Transverse colon (tissue), 4 donors: ENCODE measurements at places on chromosomes 1 and 21. TPM values are rescaled to one million over a fixed set of nuclear protein-coding genes. Genes with fewer than 3 reads are reported as not detected.

GRCh38 chr1:245751726-245752470, 597.1 kb downstream of the KIF26B start:
- no peak for DNase-seq

DNA sequence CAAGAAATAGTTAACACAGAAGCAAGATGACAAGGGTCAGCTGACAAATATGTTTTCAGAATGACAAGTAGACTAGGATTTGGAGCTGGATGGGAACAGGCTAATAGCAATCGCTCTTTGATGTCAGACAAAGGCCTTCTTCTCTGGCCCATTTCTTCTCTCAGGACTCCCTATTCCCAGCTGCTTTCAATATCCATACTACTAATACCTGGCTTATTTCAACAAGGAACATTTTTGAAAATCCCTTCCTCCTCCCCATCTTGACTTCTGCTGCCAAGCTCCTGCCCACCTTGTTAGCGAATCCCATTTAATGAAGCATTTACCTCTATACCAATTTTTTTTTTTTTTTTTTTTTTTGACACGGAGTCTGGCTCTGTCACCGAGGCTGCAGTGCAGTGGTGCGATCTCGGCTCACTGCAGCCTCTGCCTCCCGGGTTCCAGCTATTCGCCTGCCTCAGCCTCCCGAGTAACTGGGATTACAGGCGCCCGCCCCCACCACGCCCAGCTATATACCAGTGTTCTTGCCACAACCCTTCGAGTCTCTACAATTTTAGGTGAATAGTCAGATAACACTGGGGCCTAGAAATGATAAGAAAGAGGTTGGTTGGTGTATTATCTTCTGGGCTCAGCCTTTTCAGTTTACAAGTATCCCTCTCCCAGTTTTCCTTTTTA, 68.4 kb downstream of the MACF1 start:
- no peak for DNase-seq

- DNase-seq, result no peak
Measured at GRCh38 chr1:39666772-39667171, 5.1 kb downstream of the NT5C1A start.

DNA sequence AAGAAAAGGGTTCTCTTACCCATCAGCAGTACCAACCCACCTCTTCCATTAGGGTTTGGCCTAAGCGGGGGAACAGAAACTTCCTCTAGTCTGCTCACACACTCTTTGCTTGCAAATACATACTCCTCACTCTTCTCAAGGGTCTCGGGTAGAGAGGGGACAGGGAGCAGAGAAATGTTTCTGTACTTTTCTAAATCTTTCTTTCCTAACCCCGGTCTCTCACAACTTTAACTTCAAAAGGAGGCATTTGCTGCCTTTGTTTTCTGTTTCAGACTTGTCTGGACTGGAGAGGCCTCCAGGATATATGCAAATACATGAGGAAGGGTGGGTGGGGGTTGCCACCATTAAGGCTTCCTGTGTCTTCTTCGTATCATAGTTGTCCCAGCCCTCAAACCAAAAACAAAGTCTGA, 10.5 kb upstream of the LAX1 start:
- DNase-seq, result peak; percentile 43

- DNase-seq, result no peak
Measured at GRCh38 chr1:58704616-58705021, 4.8 kb upstream of the MYSM1 start.

GRCh38 chr1:53369761-53370160, 41.9 kb upstream of the LRP8 start:
- no peak for DNase-seq

DNA sequence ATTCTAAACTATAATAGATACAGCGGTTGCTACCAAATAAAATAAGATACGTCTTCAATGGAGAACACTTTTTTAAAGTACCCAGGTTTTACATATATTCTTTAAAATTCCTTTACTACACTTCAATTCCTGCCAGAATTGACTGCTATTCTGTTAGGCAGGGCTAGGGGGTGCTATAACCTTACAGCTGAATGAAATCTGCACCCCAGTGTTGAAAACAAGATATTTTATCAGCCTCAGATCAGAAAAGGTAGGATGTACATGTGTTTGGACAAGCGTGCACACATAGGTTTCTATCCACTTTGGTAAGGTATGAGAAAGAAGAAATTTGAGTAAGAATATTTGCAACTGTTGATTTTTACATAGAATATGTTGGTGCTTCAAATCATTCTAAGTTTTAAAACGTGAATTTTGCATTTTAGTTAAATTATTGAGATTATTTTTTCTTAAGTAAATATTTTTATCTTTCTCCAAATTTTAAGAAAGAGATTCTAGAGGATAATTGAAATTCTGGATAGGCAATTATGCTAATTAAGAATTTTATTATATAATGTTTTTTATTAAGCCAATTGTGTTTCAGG, 490.8 kb upstream of the ADGRL4 start:
- DNase-seq, result no peak

DNA sequence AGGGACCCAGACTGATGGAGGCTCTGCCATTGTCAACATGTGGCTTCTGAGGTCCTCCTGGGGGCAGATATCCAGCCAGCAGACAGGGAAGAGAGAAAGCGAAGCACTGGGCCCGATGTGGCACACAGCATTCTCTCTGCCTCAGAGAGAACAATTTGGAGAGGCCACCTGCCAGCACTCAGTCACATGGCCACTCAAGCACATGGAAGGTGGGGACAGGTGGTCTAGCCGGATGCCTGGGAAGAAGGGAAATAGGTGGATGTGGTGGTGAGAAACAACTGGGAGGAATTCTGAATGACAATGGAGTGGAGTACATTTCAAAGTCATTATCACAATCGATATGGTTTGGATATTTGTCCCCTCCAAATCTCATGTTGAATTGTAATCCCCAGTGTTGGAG, 109.0 kb downstream of the UBE2U start:
- no peak for DNase-seq

DNA sequence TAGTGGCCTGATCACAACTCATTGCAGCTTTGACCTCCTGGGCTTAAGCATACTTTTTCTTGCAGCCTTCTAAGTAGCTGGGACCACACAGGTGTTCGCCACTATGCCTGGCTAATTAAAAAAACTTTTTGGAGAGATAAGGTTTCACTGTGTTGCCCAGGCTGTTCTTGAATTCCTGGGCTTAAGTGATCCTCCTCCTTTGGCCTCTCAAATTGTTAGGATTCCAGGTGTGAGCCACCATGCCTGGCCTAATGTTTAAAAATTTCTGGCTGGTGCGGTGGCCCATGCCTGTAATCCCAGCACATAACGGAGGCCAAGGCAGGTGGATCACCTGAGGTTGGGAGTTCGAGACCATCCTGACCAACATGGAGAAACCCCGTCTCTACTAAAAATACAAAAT, 24.4 kb downstream of the YTHDF2 start:
- DNase-seq, result no peak

DNA sequence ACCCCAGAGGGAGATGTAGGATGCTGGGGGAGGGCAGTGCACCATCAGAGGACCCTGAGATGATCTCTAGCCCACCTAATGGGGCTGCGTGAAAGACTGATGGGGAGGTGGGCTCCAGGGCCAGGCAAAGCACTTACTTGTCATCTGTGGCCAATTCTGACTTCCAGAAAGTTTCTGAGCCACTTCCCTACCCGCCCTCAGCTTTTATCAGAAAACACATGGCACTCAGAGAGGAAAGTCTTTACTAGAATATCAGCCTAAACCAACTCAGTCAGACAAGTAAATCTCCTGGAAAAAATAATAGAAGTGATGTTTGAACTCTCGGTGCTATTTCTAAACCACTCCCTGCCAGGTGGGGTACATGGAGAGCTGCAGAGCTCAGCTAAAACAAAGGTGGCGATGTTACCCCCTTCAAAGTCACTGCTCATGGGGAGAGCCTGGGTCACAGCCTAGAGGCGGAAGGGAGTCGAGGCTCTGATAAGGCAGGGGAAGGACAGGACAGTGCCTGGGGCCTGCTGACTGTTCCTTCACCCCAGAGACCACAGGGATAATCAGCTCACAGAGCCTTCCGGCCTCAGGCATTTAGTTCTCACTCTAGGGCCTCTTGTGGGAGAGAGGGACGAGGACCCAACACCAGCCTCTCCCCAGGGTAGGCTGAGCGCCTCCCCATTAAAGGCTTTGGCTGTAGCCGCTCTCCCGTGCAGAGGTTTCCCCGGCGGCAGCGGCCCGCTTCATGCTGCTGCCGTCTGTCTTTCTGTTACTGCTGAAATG, 14.2 kb downstream of the SMIM12 start:
- DNase-seq, result no peak

DNA sequence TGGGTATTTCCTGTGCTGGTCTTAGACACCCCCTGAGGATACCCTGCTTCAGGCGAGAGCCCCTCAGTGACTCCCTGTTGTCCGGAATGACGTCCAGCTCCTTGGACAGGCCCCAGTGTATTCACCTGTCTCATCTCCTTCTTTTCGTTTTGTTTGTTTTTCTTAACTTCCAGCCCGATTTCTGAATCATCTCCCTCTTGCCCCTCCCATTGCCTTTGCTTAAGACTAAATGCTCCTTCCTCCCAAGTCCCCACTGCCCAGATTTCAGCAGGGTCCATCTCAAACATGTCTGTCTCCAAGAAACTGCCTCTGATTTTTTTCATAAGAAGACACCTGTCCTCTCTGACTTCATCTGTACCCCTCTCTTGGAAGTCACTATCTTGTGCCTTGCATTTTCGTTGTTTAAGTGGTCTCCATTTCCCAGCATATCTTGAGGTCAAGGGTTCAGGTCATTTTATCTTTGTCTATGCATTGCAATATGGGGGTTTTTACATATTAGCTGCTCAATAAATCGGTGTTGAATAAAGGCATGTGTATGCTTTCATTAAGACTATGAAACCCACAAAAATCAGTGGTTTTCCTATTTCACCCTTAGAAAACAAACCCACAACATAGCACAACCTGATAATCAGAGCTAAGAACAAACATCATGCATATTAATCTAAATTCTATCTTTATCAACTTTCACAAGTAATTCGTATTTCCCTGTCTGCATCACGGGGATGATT, 58.4 kb upstream of the LGALS8 start:
- DNase-seq, result no peak

DNA sequence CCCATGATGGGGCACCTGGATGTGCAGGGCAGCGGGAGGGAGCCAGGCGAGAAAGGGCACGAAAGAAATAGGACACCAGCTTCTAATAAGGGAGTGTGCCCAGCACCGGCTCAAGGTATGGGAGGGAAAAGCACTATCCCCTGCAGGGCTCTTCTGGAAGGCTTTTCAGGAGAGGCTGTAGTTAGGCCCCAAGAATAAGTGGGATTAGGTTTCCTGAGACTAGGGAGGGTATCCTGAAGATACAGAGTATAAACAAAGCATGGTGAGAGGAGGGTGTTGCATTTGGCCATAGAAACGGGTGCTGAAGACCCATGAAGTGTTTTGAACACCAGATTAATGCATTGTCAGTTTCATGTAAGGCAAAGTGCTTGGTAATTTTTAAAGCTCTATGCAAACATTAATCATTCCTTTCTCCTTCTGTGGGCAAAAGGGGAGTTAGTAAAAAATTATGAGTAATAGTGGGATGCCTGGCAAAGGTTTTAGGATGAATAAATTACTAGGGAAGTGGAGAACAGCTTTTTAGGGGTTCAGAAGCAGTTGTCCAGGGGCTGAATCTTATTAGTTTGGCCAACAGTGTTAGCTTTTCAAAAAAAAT, 74.0 kb downstream of the SYT6 start:
- no peak for DNase-seq

- no peak for DNase-seq
Measured at GRCh38 chr1:15946571-15947381, 29.1 kb downstream of the ZBTB17 start.

DNA sequence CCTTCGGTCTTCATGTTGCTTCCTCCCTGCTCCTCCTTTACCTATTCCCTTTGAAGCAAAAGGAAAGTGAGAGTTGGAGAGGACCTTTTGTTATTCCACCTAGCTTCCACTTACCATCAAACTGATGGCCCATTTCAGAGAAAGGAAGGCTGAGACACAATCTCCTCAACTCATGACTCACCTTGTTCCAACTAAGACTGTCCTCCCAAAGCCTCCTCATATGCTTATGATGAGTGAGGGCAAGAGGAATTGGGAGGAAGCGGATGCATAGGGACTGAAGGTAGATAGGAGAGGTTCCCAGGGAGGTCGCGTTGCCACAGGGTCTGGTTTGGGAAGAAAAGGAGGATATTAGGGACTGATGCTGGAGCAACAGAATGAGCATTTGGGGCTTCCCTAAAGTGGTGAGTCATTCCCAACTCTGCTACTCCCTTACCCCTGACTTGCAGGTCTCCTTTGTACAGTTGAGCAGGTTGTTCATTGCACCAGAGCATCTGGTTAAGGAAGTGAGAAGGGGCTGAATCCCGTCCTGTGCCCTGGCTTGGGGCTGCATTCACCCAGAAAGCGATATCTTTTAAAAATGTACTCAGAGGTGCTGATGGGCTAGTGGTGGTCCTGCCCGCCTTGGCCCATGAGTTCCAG, 35.0 kb downstream of the LGR6 start:
- DNase-seq, result no peak

DNA sequence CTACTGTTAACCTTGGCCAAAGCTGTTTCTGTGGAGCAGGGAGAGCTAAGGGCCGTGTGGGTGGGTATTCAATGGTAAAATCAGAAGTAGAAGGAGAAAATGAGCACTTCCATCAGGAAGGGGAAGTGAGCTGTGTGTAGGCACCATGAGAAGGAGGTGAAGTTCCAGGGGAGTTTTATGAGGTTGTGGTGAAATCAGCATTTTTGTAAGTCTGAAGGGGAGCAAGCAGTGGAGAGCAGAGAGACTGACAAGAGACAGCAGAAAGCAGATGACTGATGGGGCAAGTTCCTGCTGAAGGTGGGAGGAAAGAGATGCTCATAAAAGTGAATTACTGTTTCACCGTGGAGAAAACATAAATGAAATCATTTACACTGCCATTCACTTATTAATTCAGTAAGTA, 2.7 kb upstream of the GPR88 start:
- no peak for DNase-seq

GRCh38 chr1:11825131-11825530, 19.1 kb downstream of the CLCN6 start:
- no peak for DNase-seq

- DNase-seq, result no peak
Measured at GRCh38 chr1:178142806-178143205, 48.9 kb downstream of the RASAL2 start.

- no peak for DNase-seq
Measured at GRCh38 chr1:10637834-10638558, 158.4 kb downstream of the CASZ1 start.

GRCh38 chr1:30895382-30895943, 13.1 kb downstream of the SDC3 start:
- DNase-seq, result no peak

DNA sequence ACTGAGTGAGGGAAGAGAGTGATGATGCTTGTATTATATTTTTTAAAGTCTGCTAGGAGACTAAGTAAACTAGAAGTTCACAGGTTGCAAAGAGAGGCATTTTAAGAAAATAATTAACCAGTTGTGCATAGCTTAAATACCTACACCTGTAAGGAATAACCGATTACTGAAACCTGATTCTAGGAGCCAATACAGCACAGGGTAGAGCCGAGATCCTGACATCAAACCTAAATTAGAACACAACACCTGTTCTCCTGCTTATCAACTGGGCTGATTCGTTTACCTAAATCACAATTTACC, 54.8 kb downstream of the EPRS1 start:
- no peak for DNase-seq

Gene SLC6A9
- total RNA-seq, result 22.4 TPM

Gene TLCD4
- 60.9 TPM for total RNA-seq

Gene FAM110D
- total RNA-seq, result 4.2 TPM

Gene MANEAL
- 9.6 TPM for total RNA-seq

Gene CSMD2
- total RNA-seq, result 0.16 TPM

Gene CLCA4
- total RNA-seq, result 0.40 TPM

Gene KCNE2
- total RNA-seq, result not detected

Gene IGSF9
- total RNA-seq, result 88.8 TPM

Gene ATP1A4
- 0.20 TPM for total RNA-seq

Gene RGS1
- total RNA-seq, result 56.4 TPM

Gene LCE6A
- total RNA-seq, result not detected
